Lung (tissue), 17 donors: ENCODE measurements at places on chromosomes 7 and 10.

- no peak for DNase-seq
These were observed 215.7 kb downstream of the TNS3 start for GRCh38 chr7:47366211-47366610.

- no peak for DNase-seq
These were observed 265.9 kb upstream of the MKLN1 start for GRCh38 chr7:131061818-131062217.

GRCh38 chr7:98317366-98318040 is 36.0 kb downstream of the BRI3 start:
- DNase-seq, result no peak

DNA sequence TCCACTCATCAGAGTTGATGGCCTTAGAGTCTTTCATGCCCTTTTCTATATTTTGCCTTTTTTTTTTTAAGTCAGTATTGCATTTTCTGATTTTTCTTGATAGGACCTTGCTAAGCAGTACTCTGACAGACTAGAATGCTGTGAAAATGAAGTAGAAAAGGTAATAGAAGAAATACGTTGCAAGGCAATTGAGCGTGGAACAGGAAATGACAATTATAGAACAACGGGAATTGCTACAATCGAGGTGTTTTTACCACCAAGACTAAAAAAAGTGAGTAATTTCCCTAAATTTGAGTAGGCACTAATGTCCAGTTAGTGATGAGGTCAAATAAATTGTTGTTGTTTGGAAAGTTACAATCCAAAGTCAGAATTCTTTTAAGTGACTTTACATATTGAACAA is 7.4 kb downstream of the NUB1 start:
- DNase-seq, result no peak

- no peak for DNase-seq
These were observed 45.3 kb downstream of the TACC2 start for GRCh38 chr10:122034149-122034756.

GRCh38 chr10:5810225-5810624 is 3.0 kb downstream of the GDI2 start:
- DNase-seq, result peak; percentile 53

GRCh38 chr10:13331646-13332045 is 16.4 kb downstream of the SEPHS1 start:
- DNase-seq, result no peak

GRCh38 chr7:91276909-91277308 is 12.7 kb downstream of the FZD1 start:
- no peak for DNase-seq

DNA sequence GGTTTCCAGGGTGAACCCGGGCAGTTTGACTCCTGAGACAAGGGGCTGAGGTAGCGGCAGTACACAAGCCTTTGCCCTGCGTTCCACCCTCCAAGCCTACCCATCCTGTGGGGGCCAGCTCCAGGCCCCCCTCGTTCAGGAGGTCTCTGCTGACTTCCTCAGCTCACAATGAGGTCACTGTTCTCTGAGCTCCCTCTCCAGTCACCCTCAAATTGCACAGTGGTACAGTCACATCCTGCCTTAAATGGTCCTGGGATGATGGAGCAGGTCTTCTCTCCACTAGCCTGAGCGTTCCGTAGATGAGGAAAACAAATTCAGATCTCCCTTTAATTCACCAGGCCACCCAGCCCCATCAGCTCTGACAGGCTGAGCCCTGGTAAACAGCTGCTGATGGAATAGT is 90.2 kb downstream of the SH3PXD2A start:
- peak; percentile 34 for DNase-seq

DNA sequence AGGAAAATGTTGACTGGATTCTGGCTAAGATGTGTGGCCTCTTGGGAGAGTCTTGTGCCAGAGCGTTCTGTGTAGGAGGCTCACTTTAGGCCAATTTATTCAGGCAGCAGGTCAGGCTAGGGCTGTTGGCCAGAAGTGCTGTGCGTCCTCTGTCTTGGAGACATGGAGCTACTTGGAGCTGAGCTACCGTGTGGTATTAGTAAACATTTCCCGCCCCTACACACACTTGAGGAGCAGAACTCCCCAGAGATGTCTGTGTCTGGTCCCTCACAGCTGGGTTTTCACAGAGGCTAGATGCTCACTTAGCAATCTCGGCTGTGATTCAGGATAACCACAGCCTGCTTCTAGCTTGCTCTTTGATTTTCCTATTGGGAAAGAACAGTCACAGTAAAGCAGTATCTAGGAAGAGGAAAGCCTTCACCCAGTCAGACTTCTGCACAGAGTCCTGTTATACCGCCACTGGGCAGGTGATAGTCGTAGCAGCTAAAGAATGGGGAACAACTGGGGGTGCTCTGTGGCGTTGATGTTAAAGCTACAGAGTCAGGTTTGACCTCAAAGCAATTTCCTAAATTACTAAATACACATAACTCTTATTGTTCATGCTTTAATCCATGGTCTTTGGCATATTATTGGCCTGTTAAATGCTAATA is 86.7 kb downstream of the MDFIC start:
- DNase-seq, result peak; percentile 45

GRCh38 chr7:126702242-126703016 is 550.3 kb downstream of the GRM8 start:
- no peak for DNase-seq

DNA sequence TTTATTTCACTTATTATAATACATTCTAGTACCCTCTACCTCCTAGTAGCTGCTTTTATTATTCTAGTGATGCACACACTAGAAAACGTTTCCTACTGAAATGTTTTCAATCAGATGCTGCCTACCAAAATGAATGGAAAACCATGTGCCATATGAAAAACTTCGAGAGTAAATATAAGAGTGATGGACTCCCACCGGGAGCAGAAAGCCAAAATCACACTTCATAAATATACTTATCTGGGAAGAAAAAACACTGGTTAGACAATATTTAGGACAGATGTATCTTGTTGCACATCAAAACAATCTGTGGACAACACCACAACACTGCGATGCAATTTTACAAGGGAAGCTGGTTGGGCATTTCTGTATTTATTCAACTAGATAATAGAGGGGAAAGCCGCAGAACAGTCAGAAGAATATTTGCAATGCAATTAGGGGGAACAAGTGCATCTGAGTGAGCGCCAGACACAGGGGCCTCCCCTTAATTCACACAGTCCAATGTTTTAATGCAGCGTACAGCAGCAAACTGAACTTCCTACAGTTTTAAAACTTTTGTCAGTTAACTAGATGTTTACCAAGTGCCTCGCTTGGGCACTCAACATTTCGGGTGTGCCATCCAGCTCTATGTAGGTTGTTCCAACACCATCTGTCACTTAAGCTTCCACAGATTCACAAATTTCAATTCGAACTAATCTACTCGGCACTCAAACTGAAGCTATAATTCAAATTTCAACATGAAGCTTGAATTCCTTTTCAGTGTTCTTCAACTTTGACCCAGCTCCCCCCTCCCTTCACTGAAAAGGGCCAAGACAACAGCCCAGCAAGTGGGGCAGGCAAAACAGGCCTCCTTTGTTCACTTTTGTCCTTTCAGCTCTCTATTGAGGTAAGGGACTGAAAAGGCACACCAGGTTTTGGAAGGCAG is 7.4 kb downstream of the NRCAM start:
- DNase-seq, result peak; percentile 83

GRCh38 chr7:114919587-114919986 is 2.3 kb upstream of the MDFIC start:
- DNase-seq, result no peak

DNA sequence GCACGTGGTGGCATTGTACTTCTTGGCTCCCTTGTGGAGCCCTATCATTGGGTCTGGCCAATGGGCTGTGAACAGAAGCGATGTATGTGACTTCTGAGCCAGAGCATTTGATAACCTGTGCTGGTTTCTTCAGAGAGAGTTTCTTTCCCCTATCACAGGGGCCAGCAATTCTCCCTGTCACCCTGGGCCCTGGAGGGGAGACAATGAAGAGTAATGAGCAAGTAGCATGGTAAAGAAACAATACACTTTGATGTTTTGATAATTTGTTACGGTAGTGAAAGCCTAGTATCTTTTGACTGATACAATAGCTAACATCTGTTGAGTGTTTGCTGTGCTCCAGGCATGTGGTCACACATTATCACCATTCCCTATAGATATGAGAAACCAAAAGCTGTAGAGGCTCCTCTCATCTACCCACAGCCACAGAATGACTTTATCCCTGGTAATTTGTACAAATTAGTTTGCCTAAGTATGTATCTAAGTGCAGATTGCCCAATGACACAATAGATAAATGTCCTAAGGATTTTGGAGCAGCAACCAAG is 113.4 kb upstream of the SVIL start:
- DNase-seq, result no peak

GRCh38 chr7:83429493-83429892 is 219.4 kb downstream of the SEMA3E start:
- DNase-seq, result no peak
